ENCODE measurements at places on chromosomes 5 and 9. TPM values are rescaled to one million over a fixed set of nuclear protein-coding genes. Genes with fewer than 3 reads are reported as not detected.

DNA sequence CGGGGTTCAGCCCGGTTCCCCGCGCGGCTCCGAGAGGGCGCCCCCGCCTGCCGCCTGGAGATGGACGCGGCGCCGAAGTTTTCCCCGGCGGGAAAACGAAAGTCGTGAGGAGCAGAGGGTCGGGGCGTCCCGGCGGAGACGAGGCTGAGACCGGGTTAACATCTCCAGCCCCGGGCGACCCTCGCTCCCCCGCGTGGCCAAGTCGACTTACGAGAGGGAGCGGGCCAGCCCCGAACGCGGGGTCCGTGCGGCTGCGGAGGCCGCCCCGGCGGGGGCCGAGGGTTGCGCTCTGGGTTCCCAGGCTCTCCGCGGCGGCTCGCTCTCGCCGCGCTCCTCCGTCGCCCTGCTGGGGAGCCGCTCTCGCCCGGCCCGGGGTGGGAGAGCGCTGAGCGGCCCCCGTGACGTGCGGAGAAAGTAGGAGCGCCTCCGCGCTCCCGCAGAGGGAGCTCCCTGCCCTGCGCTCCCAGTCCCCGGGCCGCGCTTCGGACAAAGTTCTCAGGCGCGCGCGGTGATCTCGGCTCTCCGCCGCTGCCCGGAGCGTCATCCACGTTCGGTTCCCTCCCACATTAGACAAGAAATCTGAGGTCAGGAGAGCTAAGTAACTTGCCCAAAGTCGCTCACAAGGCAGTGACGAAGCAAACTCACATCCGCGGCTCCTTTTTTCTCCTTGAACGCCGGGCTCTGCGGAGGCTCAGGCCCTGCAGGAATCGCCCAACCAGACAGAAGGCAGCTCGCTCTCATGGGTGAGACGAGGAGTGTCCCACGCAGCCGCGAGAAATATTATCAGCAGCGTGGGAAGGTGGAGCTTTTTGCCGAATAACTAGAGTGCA is 1.2 kb upstream of the GCNT4 start:
- peak; percentile 66 for DNase-seq

DNA sequence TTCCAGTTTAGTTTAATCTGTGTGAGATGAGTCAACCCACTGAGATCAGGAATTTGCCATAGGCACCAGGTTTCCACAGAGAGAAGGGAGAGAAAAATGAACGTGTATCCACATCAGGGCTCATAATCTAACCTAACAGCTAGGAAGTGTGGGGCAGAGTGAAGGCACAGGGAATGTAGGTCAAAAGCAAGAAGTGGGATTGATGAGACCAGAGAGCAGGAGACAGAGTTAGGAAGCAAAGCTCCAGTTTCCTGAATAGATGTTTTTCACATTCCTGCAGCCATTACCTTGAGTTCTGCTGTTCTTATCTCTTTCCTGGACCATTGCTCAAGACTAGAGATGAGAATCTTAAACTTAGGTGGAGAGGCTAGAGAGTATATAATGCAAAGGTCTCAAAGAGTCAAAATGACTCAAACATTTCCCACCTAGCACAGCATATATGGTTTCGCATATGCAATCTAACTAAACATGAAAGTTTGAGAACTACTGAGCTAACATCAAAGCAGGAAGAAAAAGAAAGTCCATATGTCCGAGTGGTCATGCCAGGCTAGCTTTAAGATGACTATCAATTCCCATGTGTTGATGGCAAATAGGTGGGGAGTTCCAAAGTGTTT is 41.1 kb upstream of the GNAQ start:
- no peak for DNase-seq

GRCh38 chr9:108395421-108395820 is 460.4 kb downstream of the ACTL7B start:
- no peak for DNase-seq

DNA sequence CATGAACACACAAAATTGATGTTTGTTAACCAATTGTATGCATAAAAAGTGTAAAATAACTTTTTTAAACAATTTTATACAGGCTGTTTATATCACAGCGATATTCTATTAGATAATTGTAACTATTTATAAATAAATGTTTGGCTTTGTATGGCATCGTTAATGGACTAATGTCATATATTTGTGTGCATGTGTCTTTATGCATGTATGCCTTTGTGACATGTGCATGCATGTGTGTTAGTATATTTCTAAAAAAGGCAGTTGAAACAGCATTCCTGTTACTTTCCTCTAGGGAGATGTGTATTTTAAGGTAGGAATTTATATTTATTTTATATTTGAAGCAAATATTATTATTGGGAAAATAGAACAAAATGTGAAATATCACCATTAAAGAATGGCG is 268.9 kb downstream of the CDH18 start:
- DNase-seq: no peak

DNA sequence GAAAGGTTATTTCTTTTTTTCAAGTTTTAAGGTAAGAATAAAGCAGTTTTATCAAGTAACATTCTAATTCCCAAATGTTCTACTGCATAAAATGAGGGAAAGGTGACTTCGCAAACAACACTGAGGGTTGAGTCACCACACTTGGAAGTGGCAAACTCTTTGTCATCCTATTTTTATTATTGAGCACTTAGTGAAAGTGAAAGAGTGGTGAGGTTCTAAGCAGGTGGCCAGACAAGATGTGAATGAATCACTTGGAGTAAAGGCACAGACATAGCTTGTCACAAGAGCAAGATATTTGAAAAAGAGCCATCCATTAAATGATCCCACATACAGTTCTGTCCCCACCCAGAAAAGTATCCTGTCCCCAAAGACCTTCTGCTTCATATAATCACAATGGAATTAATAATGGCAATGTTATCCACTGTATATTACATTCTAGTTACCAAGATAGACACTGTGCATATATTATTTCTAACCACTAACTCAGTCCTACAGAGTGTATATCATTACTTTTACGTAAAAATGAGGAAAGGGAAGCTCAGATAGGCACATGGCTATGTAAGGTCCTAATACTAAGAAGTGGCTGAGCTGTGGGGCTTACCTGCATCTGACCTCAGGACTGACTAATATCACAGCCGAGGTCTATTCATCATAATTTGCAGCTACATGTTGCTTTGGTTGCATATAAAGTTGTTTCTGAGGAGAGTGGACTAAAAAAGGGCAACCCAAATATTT is 730.4 kb upstream of the MEF2C start:
- peak; percentile 79 for DNase-seq

DNA sequence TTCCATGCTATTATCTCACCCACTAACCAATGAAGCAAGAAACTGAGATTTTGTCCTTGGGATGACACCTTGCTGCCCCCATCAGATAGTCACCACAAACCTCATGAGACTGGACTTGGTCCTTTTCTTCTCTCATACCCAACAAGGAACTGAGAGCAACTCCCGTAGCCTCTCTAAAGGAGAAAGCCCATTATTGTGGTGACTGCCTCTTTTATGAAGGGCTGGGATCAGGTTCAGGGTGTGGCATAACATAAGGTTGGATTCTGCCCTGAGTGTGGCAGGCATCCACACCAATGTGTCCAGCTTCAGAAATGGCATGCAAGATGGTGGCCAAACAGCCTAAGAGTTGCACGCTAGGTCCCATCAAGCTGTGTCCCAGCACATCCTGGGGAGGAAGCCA is 1.3 kb upstream of the ACTL7A start:
- no peak for DNase-seq

GRCh38 chr5:180803181-180804128 is 849 bp upstream of the MGAT1 start:
- no peak for DNase-seq

- DNase-seq: no peak
Observed at GRCh38 chr5:144318460-144318859, 147.8 kb downstream of the KCTD16 start.

- DNase-seq: peak; percentile 80
Observed at GRCh38 chr5:136021016-136021405, 7.8 kb upstream of the TGFBI start.

- DNase-seq: peak; percentile 37
Observed at GRCh38 chr5:137619191-137619870, 116.6 kb downstream of the KLHL3 start.

- no peak for DNase-seq
Observed at GRCh38 chr9:88809355-88810161, 181.7 kb upstream of the S1PR3 start.

- no peak for DNase-seq
Observed at GRCh38 chr5:10537624-10538023, 26.2 kb upstream of the ANKRD33B start.

DNA sequence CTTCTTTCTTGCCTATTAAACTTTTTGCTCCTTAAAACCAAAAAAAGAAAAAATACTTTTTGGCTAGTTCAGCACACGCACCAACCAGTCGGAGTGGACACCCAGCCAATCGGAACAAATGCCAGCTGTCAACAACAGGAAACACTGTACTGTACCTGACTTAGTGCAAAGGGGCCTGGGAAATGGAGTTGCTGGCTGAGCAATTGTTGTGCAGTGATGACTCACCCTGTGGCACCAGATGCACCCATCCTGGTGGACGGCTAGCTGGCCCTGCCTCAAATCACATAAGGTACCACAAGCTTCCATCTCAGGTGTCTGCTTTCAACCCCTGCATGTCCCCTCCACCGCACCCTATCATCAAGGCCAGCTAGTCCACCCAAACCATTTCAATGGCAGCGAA is 20.9 kb downstream of the FOXE1 start:
- DNase-seq: peak; percentile 88

DNA sequence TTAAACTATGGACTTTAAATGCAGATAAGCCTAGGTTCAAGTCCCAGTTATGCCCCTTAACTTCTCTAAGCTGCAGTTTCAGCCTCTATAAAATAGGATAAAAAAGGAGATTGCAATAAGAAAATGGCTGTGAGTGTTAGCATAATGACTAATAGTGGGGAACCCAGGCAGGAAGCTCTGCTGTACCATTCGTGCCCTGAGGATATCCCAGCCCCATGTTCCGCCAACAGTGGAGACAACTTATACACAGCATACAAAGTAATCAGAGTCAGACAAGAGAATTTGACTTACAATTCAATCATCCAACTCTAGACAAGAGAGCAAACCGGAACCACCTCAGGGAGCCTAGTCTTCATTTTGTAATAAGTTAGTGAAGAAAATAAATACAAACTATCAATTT is 141.5 kb upstream of the FSTL4 start:
- DNase-seq: peak; percentile 39

DNA sequence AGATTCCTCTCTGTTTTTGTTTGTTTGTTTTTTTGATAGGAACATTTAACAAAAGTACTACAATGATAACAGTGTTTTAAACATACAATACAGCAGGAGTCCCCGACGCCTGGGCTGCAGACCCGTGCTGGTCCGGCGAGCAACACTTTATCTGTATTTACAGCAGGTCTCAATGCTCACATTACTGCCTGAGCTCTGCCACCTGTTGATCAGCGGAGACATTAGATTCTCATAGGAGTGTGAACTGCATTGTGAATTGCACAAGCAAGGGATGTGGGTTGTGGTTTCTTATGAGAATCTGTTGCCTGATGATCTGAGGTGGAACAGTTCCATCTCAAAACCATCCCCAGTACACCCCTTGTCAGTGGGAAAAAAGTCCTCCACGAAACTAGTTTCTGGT is 1068.5 kb upstream of the CDH10 start:
- DNase-seq: no peak

DNA sequence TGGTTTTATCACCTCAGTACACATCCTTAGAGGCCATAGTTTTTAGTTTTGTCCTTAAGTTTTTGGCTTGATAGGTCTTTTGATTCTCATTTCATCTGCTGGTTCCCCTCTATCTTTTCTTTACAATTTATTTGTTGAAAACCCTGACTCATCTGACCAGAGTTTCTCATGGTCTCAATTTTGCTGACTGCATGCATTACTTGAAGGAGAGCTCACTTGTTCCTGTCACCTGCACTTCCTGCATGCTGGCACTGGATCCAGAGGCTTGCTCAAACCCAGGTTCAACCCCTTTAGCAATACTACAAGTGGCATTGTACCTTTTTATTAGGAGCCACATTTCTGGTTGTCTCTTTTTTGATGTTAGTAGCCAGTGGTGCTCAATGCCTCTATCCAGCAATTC is 26.7 kb downstream of the FBXO10 start:
- DNase-seq: peak; percentile 12

- DNase-seq: no peak
Observed at GRCh38 chr9:6128030-6128429, 87.6 kb upstream of the IL33 start.

- DNase-seq: no peak
Observed at GRCh38 chr9:124206391-124206790, 51.4 kb upstream of the NEK6 start.

GRCh38 chr9:119052339-119053030 is 316.8 kb downstream of the BRINP1 start:
- DNase-seq: no peak

DNA sequence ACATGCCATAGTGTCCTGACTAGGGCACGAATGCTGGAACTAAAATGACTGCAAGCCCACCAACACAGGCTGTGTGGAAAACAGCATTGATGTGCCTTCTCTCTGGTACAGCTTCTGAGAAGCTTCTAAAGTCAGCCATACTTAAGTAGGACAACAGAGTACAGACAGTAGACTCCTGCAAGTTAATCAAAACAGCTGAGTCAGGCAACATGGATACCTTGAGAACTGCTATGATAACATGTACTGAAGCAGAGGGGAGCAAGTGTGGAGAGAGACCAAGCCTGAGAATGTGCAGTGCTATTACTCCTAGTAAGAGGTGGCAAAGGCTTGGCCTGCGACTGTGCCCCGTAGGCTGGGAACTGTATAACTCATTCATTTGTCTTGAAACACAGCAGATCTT is 2.5 kb downstream of the ISCA1 start:
- no peak for DNase-seq

DNA sequence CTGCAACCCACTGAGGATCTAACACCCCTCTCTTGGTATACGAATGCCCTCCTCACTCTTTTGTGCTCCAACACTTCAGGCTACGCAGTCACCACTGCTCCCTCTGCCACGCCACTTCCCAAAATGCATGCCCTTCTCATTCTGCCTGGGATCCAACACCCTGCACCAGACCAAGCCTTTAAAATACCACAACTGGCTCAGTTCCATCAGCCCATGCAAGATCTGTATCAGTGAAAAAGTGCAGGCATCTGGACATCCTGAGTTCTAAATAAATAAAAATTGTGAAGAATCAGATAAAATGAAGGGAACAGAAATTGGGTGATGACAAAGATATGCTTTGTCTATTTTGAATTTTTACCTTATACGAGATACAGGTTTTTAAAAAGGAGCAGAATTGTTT is 2.7 kb downstream of the NDUFB6 start:
- DNase-seq: no peak

- DNase-seq: no peak
Observed at GRCh38 chr5:156526081-156526925, 199.3 kb downstream of the SGCD start.

The CCDC171 gene
- total RNA-seq: 0.87 TPM

The MRPL41 gene
- 18.1 TPM for total RNA-seq

The PRSS3 gene
- 1.6 TPM for total RNA-seq

The LCN9 gene
- total RNA-seq: not detected

The TRAF1 gene
- 16.0 TPM for total RNA-seq

The SGCD gene
- total RNA-seq: 0.35 TPM

The PCDHAC2 gene
- total RNA-seq: 1.1 TPM

The GCNT4 gene
- 11.6 TPM for total RNA-seq

The HAPLN1 gene
- not detected for total RNA-seq

The ANKRD55 gene
- not detected for total RNA-seq

The PCDHB6 gene
- total RNA-seq: 0.40 TPM

The ROR2 gene
- 4.4 TPM for total RNA-seq

The OMD gene
- not detected for total RNA-seq

The NR5A1 gene
- total RNA-seq: not detected

The PLAA gene
- 60.9 TPM for total RNA-seq
